ENCODE measurements at places on chromosomes 16 and 17.

DNA sequence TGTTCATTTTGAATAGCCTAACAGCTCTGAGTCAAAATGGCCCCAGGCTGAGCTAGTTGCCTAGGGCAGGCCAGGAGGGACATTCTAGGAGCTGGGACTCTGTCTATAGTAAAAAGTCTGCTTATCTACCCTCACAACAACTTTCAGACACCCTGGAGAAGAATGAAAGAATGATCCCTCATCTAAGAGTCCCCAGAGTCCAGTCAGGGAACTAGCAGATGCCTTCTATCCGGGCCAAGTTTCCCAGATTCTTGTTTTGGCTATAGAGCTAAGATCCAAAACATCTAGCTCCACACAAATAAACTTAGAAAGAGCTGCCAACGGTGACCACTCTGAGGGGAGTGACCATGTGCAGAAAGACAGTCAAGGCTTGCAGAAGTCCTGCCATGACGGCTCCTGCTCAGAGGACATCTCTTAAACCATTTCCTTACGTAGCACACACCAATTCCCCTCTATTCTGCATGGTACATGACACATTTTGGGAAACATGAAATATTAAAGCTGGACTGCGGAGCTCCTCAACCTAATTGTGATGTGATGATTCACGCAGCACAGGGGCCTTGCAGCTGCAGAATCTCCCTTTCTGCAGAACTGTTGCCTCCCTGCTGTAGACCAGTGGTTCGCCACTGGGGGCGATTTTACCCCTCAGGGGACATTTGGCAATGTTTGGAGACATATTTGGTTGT is 24.2 kb downstream of the FAM20A start:
- DNase-seq: no peak

DNA sequence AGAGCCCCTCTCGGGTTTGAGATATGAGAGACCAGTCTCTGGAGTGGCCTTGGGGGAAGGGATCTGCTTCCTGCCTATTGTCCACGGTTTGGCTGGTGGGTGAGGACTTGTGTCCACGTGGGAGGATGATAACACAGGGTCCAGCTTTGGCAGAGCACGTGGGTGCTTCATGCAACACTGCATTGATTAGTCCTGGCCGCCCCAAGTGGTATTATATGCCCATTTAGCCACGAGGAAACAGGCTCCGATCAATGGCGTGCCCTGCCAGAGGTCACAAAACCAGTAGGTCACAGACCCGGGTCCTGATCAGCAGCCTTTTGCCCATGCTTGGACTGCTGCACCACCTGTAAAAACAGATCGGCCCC is 141.6 kb downstream of the RGS9 start:
- DNase-seq: no peak

GRCh38 chr17:36824678-36825101 is 112.6 kb upstream of the LHX1 start:
- DNase-seq: no peak

GRCh38 chr16:72415379-72415778 is 243.4 kb upstream of the PMFBP1 start:
- no peak for DNase-seq

DNA sequence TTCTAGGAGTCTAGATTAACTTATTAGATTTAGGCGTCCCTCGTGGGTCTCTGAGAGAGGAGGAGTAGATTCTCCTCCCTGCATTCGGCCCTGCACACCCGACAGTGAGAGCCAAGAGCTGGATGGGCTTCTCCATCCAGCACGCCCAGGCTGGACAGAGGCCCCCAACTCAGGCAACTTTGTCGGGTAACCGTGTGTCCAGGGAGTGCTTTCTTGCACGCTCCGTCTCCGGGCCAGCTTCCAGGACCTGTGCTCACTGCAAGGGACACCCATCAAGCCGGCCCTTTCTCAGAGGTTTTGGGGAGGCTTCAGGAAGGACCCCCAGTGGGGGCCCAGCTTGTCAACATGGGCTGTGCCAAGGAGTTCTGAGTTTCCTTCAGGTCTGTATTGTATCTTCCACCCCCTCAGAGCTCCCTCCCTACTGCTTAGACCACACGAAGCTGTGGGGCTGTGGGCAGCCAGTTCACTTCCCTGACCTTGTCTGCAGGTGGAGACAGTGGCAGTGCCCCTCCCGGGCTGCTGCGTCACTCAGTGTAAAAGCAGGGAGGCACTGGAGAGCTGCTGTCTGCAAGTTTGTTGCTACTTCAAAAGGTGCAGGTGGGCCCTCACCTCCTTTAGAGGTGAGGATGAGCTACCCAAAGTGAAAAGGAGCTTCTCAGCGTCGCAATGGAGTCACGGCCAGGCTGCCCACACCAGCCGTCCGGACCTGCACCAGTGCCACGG is 24.0 kb upstream of the C16orf78 start:
- no peak for DNase-seq

DNA sequence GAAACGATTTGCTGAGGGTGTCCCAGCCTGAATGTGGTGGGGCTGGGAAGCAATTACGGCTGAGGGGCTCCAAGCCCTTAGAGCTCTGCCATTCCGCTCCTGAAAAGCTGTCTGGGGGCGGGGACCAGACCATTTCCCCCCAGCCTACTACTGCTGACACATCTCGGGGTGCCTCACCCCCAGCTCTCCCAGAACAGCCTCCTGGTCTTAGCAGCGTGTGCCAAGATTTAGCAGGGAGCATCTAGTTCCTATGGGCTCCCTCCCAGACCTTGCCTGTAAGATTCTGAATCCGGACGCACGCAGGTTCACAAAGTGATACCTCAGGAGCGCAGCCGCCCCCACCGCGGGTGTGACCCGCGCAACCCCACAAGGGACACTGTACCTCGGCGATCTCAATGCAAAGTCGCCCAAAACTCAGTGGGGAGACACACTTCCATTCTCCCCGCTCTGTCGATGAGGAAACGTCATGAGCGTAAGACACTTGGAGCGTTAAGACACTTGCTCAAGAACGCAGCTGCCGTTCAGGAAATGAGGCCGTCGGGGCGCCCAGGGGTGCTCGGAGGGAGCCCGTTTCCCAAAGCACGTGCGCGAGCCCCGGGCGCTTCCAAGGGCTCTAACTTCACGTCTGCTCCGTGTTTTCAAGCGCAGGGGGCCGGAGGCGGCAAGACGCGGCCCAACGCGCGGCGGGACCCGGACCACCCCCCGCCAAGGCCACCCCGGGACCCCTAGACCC is 629 bp downstream of the GEMIN4 start:
- DNase-seq: peak; percentile 32

GRCh38 chr16:69424935-69425784 is 741 bp downstream of the CYB5B start:
- DNase-seq: no peak
